ENCODE measurements at places on chromosomes 7 and 10. TPM values are rescaled to one million over a fixed set of nuclear protein-coding genes. Genes with fewer than 3 reads are reported as not detected.

The TMEM26 gene
- 0.04 TPM for polyA plus RNA-seq

The FXYD4 gene
- polyA plus RNA-seq: not detected

The UNCX gene
- not detected for polyA plus RNA-seq

The GIMAP6 gene
- not detected for polyA plus RNA-seq

The CALCR gene
- polyA plus RNA-seq: not detected

The CCDC7 gene
- polyA plus RNA-seq: 2.2 TPM

The GTPBP4 gene
- polyA plus RNA-seq: 71.6 TPM

The C7orf57 gene
- polyA plus RNA-seq: not detected

The VWDE gene
- 0.05 TPM for polyA plus RNA-seq

The SNX10 gene
- 0.60 TPM for polyA plus RNA-seq

The HOXA4 gene
- polyA plus RNA-seq: 3.1 TPM

The ZNF727 gene
- polyA plus RNA-seq: not detected

The CYP2C9 gene
- polyA plus RNA-seq: not detected

The PDE6C gene
- polyA plus RNA-seq: 0.08 TPM

The TNPO3 gene
- polyA plus RNA-seq: 31.6 TPM

The RAMP3 gene
- not detected for polyA plus RNA-seq

The GBX1 gene
- polyA plus RNA-seq: not detected

The TET1 gene
- polyA plus RNA-seq: 0.84 TPM

The TDRD1 gene
- not detected for polyA plus RNA-seq

The NODAL gene
- not detected for polyA plus RNA-seq

The MTERF1 gene
- 9.2 TPM for polyA plus RNA-seq

The GNGT1 gene
- polyA plus RNA-seq: not detected

The PNLIPRP2 gene
- not detected for polyA plus RNA-seq

The WIPF3 gene
- polyA plus RNA-seq: not detected

The SH2D4B gene
- not detected for polyA plus RNA-seq

The ZNF365 gene
- 1.4 TPM for polyA plus RNA-seq
